Naive thymus-derived CD8-positive, alpha-beta T cell (primary cell): ENCODE measurements at places on chromosomes 7 and 10. TPM values are rescaled to one million over a fixed set of nuclear protein-coding genes. Genes with fewer than 3 reads are reported as not detected.

Gene MCU
- 9.9 TPM for total RNA-seq

Gene HMX2
- total RNA-seq, result not detected

Gene TUBAL3
- total RNA-seq, result not detected

Gene EN2
- not detected for total RNA-seq

Gene SAMD9
- 46.8 TPM for total RNA-seq

Gene OPALIN
- total RNA-seq, result not detected

Gene SHTN1
- total RNA-seq, result not detected

Gene TDRD1
- 0.11 TPM for total RNA-seq

Gene KIF11
- total RNA-seq, result 0.96 TPM
